ENCODE measurements at places on chromosomes 5 and 9.
A peak's percentile ranks its signal among the peaks of the same experiment; 100 is the strongest.

- DNase-seq: no peak
These were observed 551.3 kb downstream of the TLE1 start for GRCh38 chr9:81137976-81138568.

DNA sequence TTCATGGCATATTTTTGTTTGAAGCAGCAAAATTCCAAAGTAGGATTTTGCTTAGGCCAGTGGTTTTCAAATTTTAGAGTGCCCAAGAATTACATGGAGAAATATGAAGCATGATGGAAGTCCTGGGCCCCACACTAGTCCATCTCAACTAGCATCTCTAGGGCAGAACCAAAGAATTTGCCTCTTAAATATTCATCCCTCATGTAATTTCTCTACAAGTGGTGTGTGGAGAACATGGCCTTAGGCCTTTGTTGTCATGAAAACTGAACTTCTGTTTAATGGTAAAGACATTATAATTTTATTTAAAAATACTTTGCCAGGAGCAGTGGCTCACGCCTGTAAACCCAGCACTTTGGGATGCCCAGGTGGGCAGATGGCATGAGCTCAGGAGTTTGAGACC is 75.9 kb upstream of the CCNG1 start:
- no peak for DNase-seq

GRCh38 chr5:61599370-61600122 is 267.5 kb downstream of the ZSWIM6 start:
- no peak for DNase-seq

GRCh38 chr5:73763300-73764032 is 137.5 kb downstream of the ARHGEF28 start:
- DNase-seq: no peak

DNA sequence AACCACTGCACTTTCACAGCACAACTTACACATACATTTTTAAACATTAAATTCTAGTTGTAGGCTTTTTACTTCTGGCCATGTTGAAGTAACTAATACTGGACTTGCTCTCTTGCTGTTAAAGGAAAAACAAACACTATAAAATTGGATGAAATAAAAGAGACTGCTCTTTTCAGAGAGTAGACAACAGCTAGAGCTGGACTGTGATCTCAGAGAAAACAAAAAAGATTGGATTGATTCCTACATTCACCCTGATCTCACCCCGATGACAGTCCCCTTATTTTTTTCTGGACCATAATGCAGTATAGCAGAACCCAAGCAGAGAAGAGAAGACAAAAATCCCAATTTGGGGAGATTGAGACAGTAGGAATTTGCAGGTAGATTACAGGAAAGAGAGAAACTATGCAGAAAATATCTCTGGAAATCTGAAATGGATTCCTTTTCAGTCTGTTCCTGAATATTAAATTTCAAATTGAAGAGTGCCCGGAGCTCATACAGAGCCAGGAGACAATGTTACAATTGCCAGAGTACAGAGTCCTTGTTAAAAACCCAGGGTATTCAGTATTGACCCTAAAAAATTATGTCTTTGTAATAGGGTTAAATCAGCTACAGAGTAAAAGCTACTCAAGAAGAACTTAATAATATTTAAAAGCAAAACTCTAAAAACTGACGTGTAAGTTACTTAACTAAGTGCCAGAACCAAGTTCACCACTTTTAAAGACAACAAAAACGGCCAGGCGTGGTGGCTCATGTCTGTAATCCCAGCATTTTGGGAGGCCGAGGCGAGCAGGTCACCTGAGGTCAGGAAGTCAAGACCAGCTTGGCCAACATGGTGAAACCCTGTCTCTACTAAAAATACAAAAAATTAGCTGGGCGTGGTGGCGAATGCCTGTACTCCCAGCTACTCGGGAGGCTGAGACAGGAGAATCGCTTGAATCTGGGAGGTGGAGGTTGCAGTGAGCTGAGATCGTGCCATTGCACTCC is 208.6 kb downstream of the MPDZ start:
- no peak for DNase-seq

DNA sequence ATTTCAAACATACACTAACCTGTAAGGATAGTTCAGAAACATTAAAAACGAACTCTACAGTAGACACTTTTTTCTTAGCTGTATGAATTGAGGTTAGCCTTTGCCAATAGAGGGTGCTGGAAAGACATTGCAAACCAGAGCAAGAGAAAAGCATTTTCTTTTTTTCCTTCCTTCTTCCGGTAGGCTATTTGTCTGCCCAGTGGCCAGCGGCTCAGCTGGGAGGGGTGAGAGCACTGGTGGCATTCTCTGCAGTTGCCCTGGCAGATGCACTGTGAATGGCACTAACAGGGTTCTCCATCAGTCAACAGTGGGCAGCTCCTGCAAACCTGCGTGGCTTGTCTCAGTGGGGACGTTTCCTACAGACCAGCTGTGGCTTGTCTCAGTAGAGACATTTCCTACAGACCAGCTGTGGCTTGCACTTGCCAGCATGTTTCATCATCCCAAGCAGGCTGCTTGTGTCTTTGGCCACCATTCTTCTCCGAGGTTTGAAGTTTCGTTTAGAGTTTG is 984.5 kb upstream of the CDH18 start:
- DNase-seq: no peak

DNA sequence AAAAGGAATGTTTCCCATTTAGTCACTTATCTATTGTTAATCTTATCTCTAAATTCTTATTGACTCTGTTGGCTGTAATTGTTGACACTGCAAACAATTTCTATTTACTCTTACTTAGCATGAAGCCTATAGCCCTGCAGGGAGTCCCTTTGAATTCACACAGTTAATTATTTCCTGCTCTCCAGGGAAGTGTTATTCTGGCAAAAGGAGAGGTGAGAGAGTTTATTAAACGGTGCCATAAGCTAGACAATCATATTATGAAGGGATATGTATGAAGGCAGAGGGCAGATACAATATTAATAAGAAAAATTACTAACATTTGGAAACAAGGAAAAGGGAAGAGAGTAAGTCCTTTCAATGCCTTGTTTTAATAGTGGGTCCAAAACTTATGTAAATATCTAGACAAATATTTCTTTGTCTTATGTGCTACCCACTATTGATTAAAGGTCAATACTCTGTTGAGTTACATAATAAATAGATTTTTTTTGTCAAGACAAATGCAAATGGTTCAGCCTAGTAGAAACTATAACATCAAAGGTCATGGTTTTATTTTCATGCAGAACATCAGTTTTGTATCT is 107.1 kb downstream of the CDH18 start:
- no peak for DNase-seq

DNA sequence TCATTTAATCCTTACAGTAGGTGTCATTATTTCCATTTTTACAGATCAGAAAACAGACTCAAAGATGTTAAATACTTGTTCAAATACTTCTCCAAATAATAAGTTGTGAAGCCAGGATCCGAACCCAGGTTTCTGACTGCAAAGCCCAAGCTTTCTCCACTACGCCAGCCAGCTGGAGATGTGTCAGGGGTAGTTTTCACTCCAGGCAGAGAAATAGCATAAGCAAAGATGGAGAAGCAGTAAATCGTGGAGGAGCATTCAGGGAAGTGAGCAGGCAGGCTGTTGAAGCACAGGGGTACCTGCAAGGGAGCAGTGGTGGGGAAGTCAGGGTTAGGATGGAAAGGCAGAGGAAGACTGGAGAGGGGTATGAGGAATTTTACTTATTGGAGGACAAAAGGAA is 2.9 kb downstream of the TLN1 start:
- no peak for DNase-seq

DNA sequence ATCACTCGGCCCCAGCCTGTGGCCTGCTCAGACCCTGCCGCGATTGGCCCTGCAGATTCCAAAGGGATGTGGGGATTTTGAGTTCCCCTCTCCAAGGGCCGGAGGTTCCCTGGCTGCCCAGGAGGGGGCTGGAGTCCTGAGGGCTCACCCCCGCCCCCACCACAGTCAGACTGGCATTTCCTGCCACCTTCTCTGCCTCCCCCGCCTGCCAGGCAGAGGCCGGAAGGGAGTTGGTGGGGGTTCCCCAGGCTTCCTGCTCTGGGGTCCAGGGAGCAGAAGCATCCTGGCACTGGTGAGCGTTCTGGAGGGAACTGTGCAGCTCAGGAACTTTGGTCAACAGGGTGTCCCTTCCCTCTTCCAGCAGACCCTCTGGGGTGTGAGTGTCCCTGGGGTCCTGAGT is 70.6 kb downstream of the RXRA start:
- DNase-seq: peak; percentile 83

DNA sequence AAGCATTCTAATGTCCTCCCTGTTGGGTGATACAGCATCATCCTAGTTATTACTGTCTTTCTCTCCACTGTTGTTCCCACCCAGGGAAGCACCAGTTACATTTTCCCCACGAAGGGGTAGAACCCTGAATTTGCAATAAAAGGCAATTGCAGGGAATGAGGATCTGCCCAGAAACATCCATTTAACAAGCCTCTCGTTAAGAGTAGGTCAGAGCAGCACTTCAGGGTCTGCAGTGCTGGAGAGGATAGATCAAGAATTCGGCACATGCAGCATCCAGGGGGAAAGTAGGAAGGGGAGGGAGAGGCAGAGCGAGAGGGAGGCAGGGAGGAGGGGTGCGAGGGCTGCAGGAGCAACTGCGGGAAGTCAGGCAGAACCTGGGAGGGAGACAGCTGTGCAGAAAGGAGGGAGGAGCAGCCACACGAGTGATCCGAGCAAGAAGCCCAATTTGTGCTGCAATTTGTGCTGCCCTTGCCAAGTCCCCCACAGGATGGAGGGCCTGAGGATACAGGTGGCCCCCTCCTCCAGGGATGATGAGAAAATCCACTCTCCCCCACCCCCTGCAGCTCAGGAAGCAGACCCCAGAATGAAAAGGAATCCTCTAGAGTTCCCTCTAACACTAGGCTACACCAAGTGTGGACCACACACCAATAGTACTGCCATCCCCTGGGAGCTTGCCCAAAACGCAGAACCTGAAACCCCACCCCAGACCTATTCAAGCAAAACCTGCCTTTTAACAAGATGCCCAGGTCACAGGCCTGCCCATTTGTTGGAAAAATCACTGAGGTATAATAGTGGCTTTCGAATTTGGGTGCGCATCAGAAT is 62.2 kb downstream of the EPB41L4B start:
- DNase-seq: no peak

- DNase-seq: no peak
These were observed 498.5 kb upstream of the TYRP1 start for GRCh38 chr9:12194731-12195130.

DNA sequence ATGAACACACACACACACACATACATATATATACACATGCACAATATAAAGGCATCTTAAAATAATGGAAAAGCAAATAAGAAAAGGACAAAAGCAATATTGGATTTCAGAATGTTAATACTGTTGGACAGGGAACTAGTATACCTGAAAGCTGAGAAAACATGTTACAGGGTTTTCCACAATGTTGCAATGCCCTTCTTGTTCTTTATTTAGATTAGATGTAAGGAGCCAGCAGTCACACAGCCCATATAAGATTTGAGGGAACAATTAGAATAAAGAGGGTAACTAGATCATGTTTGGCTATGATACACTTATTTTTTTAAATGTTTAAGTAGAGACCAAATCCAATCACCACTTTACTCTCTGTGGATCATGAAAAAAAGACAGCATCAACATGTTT is 61.7 kb downstream of the SH3TC2 start:
- DNase-seq: no peak

DNA sequence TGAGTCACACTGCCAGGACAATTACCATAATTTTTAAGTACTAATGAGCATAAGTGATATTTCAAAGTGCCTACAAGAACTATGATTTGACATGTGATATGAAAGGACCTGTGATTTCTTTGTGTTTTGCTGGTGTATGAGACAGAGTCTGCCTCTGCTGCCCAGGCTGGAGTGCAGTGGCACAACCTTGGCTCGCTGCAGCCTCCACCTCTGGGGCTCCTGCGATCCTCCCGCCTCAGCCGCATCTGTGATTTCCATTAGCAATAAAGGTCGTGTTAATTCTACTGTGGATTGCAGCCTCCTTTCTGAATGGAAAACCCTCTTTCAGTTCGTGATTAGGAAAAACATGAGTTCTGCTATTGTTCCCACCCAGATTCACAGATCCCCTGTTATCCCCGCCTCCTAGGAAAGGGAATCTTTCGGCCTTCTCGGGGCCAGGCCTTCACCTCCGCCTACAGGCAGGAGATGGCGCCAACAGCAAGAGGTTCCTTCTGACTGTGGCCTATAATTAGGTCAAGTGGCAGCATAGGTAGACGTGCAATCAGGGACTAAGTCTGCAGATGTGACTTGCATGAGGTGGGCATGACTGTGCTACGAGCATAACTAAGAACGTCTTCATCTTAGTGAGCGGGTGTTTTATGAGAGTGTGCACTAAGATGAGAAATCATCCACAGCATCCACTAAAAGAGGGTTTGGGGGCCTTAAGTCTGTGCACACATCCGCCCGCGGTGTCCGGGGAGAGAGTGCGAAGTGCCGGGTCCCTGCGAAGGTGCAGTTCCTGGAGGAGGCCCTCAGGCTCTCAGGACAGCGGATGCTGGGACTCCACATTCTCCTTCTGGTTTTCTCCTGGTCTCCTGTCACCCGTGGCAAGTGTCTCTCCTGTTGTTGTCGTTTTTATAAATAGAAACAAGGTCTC is 23.1 kb downstream of the TRIM7 start:
- peak; percentile 81 for DNase-seq

DNA sequence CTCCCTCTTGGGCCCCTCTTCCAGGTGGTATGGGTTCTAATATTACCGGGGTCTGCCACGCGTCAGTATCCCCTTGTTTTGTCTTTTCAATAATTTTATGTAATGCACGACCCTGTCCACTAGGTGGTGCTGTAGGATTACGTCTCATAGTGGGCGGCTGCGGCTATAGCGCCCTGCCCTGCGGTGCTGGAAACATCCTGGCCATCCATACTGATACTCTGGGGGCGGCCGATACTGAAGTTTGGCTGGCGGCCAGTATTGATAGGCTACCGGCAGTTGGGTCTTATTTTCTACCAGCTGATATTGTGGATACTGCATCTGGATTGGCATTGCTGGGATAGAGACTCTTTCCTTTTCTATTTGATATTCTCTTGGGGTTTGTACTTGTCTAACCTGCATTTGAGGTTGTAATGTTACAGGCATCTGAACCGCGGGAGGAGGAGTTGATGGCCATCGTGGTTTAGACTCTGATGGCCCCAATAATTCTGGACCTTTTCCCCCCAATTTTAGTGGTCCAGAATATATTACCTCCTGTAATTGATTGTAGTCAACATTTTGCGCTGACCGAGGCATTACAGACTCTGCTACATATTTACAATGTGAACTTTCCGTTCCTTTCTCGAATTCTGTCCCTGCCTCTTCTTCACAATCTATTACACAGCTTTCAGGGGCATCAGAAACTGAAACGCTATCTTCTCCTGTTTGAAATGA is 3.3 kb upstream of the TMEM141 start:
- peak; percentile 84 for DNase-seq

- DNase-seq: peak; percentile 76
These were observed 110.4 kb downstream of the TRPM6 start for GRCh38 chr9:74777136-74777879.
